ENCODE measurements at places on chromosomes 5 and 9. TPM values are rescaled to one million over a fixed set of nuclear protein-coding genes. Genes with fewer than 3 reads are reported as not detected.

Gene GABRB2
- total RNA-seq = 0.85 TPM

Gene SLC6A18
- total RNA-seq = not detected

Gene TBC1D2
- 2.5 TPM for total RNA-seq

Gene LEAP2
- total RNA-seq = 1.5 TPM

Gene PCDHGB5
- total RNA-seq = 1.6 TPM

Gene HSPB3
- 0.94 TPM for total RNA-seq

Gene MRPL22
- 45.9 TPM for total RNA-seq

Gene SLC25A2
- total RNA-seq = 0.09 TPM

Gene RNF183
- 0.24 TPM for total RNA-seq

Gene VLDLR
- 1.6 TPM for total RNA-seq
